ENCODE measurements at places on chromosomes 1 and 21.

- DNase-seq = no peak
These were observed 49.7 kb downstream of the MDM4 start for GRCh38 chr1:204565617-204566582.

DNA sequence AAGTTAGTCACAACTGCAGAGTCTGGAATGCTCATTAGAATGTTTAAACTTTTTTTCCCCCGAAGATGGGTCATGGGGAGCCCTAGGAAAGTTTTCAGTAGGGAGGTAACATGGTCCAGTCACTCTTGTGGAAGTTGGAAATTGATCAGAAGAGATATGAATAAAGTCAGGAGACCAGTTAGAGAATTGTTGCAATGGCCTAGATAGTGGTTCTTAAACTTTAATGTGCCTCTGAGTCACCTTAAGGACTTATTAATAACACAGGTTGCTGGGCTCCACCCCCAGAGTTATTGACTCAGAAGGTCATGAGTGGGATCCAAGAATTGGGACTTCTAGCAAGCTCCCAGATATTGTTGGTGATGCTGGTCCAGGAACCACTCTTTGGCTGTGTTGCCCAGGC is 3.2 kb upstream of the TFAP2E start:
- DNase-seq = no peak

DNA sequence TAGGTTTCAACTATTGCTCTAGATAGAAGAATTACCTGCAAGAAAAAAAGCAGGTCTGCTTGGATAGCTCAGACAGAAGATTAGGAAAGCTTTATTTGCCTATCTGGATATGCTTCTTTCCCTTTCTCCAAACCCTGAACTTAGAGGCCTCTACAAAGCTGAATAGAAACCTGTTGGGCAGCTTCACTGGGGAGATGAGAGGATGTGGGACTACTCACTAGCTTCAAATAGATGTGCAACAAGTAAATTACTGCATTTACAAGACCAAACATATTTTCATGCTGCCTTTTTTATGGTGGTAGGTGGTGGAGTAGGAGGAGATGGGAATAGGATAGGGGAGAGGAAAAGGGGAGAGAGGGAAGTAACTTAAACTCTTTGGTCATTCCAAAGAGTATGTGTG is 6.4 kb downstream of the CLCA2 start:
- no peak for DNase-seq

DNA sequence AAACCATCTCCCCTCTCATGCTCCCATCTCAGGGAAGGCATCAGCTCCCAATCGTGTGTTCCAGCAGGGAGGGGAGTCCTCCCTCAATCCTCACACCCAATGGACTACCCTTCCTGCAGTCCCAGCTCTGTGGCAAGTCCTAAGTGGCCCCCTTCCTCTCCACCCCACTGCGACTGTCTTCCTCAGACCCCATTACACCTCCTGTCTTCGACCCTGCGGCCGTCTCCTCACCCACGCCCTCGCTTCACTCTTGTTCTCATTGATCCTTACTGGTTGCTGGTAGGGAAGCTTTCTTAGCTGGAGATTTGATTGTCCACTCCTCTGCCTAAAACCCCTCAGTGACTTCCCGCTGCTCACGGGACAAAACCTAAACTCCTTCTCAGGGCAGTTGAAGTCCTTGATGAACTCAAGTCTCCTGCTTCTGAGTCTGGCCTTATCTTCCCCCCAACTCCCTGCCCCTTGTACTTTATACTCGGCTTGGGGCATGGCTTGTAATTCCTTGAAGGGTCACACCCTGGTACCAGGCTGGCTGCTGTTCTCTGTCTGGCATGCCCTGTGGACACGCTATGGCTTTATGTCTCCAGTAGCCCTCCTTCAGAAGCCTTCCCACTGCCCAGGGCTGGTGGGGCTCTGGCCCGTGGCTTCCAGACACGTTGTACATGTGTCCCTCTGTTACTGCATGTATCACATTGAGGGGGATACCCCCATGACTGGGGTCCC is 2.3 kb upstream of the EPS8L3 start:
- DNase-seq = no peak

- DNase-seq = no peak
These were observed 24.6 kb downstream of the EXTL2 start for GRCh38 chr1:100869996-100870395.

- DNase-seq = no peak
These were observed 59.1 kb downstream of the EIF4G3 start for GRCh38 chr1:21117597-21118001.

DNA sequence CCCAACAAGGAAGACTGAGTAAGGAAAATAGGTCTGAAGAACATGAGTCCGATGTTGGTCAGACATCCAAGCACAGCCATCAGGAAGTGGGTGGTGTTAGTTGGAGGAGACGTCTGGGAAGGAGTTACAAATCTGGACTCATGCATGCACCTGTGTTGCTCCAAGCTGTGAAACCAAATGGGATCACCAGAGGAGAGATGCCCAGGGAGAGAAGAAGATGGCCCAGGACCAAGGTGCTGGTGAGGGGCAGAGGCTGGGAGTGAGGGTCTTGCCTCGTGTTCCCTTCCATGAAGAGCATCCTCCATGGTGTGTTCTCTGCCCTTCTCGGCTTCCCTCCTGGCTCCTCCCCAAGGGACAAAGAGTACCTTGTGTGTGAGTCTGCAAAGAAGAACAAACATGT is 405.6 kb downstream of the NPHP4 start:
- no peak for DNase-seq

DNA sequence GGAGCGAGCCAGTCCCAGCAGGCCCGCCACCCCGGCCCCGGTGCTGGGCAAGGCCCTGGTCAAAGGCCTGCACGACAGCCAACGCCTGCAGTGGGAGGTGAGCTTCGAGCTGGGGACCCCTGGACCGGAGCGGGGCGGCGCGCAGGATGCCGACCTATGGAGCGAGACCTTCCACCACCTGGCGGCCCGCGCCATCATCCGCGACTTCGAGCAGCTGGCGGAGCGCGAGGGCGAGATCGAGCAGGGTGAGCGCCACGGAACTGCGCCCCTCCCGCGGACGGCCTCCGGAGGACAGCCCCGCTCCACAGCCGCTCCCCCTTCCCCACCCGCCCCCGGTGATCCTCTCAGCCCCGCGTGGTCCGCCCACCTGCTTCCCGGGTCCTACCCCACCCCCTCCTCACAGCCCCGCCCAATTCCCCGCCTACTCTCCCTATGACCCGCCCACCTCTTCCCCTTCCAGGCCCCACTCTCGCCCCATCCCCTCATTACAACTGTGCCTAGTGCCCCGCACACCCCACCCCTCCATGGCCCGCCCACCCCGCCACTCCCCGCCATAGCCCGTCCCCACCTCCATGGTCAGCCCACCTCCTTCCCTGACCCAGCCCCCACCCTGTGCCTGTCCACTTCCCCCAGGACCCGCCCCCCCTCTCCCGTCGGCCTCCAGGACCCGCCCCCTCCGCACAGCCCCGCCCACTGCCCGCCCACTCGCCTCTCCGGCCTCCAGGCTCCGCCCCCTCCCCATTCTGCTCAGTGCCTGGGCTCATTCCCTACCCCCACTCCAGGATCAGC is 52.7 kb downstream of the VWA5B1 start:
- no peak for DNase-seq

DNA sequence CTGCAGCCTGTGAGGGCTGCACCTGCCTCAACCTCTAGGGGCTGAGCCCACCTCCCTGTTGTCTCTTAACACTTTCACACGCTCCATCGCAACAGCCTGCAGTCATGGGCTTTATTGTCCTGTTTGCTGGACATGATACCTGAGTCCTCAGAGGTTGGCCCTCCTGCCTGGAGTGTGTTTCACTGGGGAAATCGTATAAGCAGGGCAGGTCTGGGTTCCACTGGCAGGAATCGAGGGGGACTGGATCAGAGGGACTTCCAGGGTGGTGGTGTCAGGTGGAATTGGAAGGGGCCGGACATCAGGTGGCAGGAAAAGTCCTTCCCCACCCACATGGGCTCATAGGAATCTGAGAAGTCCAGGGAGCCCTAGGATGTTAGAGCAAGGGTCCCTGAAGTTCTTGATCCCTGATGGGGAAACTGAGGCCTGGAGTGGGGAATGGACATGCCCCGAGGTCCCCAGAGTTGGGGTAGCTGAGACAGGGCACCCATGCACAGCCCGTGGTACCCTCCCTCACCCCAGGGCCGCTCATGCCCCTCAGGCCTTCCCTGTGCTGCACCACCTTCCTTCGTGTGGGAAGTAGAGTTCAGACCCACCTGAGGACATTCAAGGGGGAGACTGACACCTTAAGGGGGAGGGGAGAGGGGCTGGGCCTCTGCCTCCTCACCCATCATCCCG is 66.6 kb downstream of the PIK3CD start:
- DNase-seq = no peak

GRCh38 chr1:22806584-22806983 is 95.9 kb downstream of the EPHB2 start:
- DNase-seq = no peak
